ENCODE measurements at places on chromosomes 5 and 9. TPM values are rescaled to one million over a fixed set of nuclear protein-coding genes. Genes with fewer than 3 reads are reported as not detected.
A peak's percentile ranks its signal among the peaks of the same experiment; 100 is the strongest.

The GOLGA2 gene
- total RNA-seq = 133 TPM

- DNase-seq = no peak
Measured at GRCh38 chr5:32840606-32841005, 129.5 kb downstream of the NPR3 start.

- DNase-seq = no peak
Measured at GRCh38 chr5:73974871-73975360, 348.9 kb downstream of the ARHGEF28 start.

DNA sequence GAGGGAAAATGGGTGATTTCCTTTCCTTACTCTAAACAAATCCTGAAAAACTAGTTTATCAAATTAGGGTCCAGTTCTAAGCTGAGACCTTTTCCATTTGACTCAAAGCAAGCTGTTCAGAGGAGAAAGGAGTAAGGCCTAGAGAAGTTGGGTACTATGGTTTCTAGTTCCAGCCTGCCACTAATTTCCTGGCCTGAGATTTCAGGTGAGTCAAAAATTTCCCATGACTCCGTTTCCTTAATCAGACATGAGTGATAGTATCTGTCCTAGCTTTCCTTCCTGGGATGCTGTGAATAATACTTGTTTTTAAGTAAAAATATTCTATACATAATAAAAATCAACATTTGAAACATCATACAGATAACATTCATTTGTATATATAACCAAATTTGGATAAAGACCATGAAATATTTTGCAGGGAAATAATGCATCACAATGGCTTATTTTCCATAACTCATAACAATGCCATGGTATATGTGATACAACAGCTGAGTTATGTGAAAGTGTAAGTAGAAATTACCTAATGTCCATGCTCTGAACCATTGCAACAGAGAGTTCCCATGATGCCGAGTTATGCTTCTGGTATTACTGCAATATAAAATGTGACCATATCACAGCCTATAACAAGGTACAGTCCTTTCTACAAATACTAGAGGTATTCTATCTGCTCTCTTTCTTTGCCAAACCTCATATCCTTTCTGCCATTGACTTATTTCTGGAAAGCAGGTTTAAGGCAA, 142.7 kb downstream of the MLLT3 start:
- DNase-seq = no peak

The FAM169A gene
- 58.6 TPM for total RNA-seq

DNA sequence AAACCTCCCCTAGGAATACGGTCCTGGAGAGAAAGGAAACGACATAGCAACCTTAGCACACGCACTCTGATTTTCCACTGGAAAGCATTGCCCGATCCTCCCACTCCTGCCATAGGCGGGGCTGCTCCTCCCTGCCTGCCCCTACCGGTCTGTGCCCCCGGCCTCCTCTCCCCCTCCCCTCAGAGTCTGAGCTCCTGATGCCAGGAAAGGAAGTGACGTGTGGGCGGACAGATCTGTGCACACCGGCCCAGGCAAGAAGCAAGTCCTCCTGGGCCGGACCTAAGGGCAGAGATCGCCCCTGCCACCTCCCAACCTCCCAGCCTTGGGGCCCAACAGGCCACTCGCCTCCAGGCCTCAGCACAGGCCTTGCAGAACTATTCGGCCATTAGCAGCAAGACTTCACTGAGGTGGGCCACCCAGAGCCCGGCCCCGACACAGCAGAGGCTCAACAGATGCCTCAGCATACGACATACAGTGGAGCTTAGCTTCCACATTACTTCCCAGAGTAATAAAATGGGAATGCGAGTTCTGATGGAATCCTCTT, 7.2 kb downstream of the NINJ1 start:
- peak; percentile 55 for DNase-seq

- DNase-seq = no peak
Measured at GRCh38 chr9:37953775-37954437, 50.0 kb upstream of the SLC25A51 start.

The SLC6A18 gene
- total RNA-seq = 0.24 TPM

DNA sequence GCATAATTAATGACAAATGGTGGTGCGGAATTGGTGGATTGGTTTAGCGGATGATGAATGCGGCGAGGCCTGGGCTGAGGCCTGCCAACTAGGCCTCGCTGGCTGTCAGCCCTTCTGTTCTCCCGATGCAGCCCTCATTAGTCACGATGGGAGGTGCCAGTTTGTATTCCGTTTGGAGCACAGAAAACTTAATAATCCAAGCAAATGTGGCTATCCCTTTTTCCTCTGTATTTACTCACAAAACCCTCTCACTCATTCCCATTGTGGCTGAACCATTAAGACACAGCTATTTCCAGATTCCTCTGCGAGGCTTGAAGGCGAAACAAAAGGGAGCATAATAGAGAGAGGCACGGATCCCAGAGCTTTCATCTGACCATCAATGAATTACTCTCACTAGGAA, 114.3 kb downstream of the MVB12B start:
- DNase-seq = no peak

The XRCC4 gene
- 14.2 TPM for total RNA-seq

DNA sequence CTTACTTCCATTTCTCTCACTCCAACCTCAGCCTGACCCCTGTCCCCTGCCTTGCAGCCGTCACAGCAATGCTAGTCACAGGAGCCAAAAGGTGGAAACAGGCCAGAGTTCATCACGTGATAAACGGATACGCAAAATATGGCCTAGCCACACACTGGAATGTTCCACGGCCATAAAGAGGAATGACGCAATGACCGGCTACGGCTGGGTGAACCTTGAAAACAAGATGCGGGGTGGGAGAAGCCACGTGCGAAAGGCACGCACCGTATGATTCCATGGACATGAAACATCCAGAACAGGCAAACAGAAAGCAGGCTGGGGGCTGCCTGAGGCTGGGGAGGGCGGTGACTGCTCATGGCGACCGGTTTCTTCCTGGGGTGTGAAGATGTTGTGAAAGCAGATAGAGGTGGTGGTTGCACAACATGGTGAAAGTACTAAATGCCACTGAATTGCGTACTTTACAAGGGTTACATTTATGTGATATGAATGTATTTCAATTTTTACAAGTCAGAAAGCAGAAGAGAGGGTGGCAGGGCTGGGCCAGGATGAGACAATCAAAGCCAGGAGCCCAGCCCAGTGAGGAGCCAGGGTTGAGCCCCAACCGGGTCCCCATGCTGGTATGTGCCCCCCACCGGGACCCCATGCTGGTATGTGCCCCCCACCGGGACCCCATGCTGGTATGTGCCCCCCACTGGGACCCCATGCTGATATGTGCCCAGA, 117.8 kb upstream of the SARDH start:
- no peak for DNase-seq

- peak; percentile 22 for DNase-seq
Measured at GRCh38 chr5:74192606-74193299, 447.8 kb downstream of the ENC1 start.

The NEUROG1 gene
- not detected for total RNA-seq

The IFNA13 gene
- 1.9 TPM for total RNA-seq

GRCh38 chr5:181069767-181070491, 29.9 kb downstream of the BTNL9 start:
- peak; percentile 76 for DNase-seq

DNA sequence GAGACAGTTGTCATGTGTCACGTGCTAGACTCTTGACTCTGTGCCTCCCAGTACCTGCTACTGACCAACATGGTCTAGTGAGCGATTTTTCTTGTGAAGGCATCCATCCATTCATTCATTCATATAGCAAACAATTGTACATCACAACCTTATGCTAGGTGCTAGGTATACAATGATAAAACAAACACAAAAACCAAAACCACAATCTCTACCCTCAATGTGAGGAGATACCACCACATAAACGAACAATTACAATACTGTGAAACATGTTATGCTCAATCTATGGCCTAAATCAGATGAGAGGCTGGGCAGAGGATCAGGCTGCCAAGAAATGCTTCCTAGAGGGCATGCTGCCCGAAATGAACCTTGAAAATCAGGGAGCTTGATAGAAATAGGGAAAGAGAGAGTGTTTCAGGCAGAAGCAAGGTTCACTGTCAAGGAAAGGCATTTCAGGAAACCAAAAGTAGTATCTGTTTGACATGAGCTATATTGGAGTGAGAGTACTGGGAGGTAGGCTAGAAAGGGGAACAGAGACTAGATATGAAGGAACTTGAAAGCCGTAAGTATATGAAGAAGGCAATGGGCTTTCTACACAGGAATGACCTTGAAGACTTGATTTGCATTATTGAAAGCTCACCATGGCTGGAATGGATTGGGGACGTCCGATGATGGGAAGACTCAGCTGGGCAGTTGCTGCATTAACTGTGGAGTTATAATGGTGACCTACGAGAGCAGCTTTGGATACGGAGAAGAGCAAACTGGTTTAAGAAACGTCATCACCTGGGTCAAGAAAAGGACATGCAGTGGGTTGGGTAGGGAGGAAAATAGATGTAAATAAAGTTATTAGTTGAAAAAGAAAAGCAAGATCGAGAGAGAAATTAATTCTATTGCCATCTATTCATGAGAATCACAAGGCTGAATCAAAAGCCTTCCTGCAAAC, 90.1 kb downstream of the THBS4 start:
- no peak for DNase-seq

The ITK gene
- 1.3 TPM for total RNA-seq

GRCh38 chr5:68369023-68369359, 153.4 kb downstream of the PIK3R1 start:
- no peak for DNase-seq

- no peak for DNase-seq
Measured at GRCh38 chr9:36153746-36154145, 15.4 kb upstream of the CCIN start.

The ROR2 gene
- 16.5 TPM for total RNA-seq

The LECT2 gene
- 6.6 TPM for total RNA-seq

The OCLN gene
- 16.0 TPM for total RNA-seq

DNA sequence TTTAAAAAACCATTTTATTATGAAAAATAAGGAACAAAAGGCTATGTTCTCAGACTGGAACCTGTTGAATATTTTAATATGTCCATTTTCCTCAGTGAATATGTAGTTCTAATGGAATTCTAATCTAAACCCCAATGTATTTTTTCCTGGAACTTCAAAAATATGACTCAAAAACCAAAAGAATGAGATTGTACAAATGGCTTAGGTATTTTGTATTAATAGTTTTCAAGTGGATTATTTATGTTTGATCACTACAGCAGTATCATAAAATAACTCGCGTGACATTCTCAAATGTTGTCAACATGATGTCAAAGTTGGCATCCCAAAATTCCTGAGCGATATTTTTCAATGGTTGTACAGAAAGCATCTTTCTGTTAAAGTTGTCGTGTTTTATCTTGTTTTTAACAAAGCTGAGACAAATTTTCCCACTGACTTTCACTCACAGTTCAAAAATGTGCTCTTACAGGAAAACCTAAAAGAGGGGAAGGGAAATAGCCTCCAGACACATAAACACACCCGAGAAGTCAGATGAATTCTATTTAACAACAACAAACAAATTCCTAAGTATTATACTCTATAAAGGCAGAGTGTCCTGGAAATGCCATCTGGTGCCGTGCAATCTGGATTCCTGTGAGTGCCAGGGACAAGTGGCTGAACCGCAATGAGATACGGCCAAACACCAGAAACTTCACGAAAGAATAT, 68.1 kb upstream of the TAS2R1 start:
- DNase-seq = no peak

Data from testis (tissue), 5 donors.